ENCODE measurements at places on chromosomes 16 and 17.

- DNase-seq = no peak
These were observed 6.7 kb upstream of the GSG1L start for GRCh38 chr16:28069971-28070794.

DNA sequence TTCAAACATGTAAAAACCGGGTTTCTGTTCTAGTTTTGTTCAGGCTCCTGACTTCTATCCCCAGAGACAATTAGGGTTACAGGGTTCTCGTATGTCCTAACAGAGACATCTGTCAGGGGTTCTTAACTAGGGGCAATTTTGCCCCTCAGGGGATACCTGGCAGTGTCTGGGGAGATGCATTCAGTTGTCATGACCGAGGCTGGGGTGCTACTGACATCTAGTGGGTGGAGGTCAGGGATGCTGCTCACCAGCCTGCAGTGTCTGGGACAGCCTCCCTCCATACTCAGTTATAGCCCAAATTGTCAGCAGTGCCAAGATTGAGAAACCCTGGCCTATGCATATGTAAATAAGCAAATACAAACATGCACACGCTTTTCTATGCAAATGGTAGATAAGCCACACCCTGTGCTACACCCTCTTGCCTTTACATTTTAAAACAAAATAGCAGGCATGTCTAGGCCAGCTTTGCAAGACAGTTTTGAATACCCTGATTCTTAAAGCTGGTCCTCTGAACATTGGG, 37.4 kb downstream of the CLEC16A start:
- DNase-seq = no peak

- no peak for DNase-seq
These were observed 30.9 kb upstream of the SLC25A19 start for GRCh38 chr17:75319904-75320691.

- no peak for DNase-seq
These were observed 38.0 kb downstream of the SLC5A11 start for GRCh38 chr16:24883714-24884151.

DNA sequence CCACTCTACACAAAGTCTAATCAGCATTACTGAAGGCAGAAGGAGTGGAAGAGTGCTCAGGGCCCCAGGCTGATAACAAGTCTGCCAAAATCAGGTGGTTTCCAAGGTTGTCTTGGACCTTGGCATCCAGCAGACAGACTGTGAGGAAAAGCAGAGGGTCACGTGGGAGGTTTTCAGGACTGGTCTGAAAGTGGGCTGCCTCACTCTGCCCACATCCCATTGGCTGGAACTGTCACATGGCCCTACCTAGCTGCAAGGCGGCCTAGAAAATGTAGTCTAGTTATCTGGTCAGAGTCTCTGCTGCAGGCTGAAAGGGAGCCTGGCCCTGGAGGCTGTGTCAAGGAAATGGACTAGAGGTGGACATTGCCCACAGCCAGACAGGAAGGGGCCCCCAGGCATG, 310.7 kb upstream of the ASIC2 start:
- no peak for DNase-seq

- no peak for DNase-seq
These were observed at the start of gene NOD2 for GRCh38 chr16:50692999-50693781. NOD2 (plus strand) TSS chr16:50693606; CDS start chr16:50699496, 5,890 bp downstream.

- no peak for DNase-seq
These were observed 6.7 kb downstream of the HS3ST3B1 start for GRCh38 chr17:14307560-14308024.

Data from stimulated activated CD8-positive, alpha-beta memory T cell treated with anti-CD3 and anti-CD28 coated beads, Interleukin-2, amount 100 ng/mL, for 1 hour (primary cell).